ENCODE measurements at places on chromosomes 3 and 15.

DNA sequence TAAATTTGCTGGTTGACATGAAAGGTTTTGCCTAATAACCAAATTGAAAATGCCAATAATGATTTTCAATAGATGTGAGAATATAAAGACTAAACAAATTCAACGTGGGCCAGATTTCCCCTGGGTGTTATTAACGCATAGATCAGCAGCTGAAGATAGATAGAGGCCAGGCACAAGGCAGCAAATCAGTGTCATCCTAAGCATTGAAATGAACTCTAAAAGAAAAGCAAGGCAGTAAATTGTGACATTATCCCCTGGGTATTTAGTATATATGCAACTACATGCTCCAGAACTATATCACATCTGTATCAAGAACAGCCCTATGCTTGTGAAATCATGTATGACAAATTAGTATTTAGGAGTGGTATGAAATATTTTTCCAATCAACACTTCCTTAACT is 167.1 kb upstream of the EPHA3 start:
- no peak for DNase-seq

DNA sequence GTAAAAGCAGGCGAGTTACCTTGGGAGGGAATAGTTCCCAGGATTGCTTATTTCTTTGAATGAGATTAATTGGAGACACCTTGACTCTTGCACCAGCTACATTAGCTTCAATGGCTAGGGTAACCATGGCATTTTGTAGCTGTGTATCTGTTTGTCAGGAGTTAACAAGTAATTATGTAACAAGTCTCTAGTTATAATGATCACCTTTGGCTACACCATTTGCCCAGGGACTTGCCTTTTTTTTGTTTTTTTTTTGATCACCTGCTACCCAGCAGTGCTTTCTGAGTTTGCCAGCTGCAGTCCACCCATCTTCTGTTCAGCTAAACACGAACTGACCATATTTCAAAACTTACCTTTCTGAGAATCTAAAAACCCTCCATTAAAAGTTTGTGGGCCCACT is 2.2 kb downstream of the MED12L start:
- DNase-seq, result no peak

- DNase-seq, result no peak
Measured at GRCh38 chr3:149528340-149528650, 53.8 kb downstream of the TM4SF4 start.

DNA sequence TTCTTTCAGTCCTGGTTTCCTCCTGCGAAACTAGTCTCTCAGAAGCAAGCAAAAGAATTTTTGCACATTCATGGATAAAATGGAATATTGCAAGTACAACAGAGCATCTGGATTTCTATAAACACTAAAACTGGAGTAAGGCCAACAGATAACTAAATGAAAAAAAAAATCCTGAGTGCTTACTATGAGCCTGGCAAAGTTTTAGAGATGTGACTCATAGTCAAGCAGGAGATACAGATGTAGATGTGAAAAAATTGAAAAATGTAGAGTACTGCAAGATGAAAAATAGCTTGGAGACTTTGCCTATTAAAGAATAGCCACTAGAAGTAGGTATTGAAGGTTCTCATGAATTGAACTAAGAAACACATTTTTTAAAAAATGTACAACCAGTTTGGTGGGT is 397.4 kb downstream of the OTOL1 start:
- no peak for DNase-seq

DNA sequence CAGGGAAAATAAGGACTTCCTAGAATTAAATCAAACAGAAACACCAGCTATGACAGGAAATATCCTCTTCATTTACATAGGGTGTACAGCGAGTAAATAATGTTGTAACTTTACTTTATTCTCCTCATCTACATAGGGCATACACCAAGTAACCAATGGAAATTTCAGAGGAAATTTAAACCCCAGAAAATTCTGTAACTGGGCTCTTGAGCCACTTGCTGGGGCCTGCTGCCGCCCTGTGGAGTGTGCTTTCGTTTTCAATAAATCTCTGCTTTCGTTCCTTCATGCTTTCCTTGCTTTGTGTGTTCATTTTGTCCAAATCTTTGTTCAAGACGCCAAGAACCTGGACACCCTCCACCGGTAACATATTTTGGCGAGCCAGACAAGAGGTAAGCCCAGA is 990.4 kb upstream of the CADM2 start:
- no peak for DNase-seq

GRCh38 chr3:80408030-80408721 is 640.4 kb upstream of the ROBO1 start:
- no peak for DNase-seq

GRCh38 chr15:78946493-78946892 is 1.6 kb upstream of the CTSH start:
- DNase-seq, result no peak

GRCh38 chr15:85947021-85947420 is 132.7 kb upstream of the AGBL1 start:
- no peak for DNase-seq

GRCh38 chr3:144957398-144958101 is 985.9 kb downstream of the DIPK2A start:
- no peak for DNase-seq

Data from ELF-1 (cell line).